Stimulated activated CD4-positive, alpha-beta T cell treated with anti-CD3 and anti-CD28 coated beads, TNF-alpha, amount 100 ng/mL, for 1 hour (primary cell): ENCODE measurements at places on chromosomes 2 and 18.

DNA sequence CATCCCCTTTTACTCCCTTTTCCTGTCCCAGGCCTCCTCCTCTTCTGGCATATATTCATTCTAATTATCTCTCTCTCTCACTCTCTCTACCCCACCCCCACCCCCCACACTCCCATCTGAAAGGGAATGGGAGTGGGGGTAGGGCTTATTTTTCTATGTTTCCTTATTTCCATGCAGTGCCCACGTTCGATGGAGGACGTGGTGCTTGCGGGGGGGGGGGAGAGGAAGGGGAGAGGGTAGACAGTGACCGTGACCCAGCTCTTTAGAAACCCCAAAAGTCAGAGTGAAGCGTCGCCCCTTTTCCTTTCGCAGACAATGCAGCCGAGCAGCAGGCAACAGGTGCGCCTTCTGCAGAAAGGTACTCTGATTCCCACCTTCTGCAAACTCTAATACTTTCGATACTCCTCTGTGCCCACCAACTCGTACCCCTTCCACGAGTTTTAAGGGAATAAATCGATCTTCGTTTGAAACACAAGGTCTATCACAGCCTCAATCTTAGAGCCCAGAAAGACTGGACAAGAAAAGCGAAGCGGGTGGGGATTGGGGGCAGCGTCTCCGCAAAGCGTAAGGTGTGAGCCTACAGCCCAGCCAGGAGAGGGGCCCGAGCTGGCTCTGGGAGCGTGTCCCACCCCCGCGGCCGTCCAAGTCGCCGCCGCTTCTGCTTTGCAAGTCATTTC, 891 bp upstream of the NR4A2 start:
- no peak for DNase-seq

DNA sequence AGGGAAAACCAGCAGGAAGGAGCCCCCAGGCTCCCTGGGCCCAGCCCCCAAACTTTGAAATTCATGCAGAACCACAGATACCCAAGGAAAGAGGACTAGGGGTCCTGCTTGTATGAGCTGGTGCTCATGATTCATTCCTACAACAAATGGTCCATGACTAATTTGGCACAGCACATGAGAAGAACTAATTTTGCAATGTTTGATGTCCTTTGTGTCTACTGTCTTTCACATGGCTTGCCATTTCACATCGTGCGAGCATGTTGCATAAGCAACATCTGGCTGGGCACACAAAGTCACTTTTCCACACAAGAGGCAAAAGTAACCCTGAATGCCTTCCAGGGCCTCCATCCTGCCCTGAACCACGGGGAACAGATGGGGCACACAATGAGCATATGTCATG, 149.6 kb upstream of the APCDD1 start:
- no peak for DNase-seq

- DNase-seq, result no peak
Measured at GRCh38 chr2:159713631-159714246, 1.4 kb downstream of the MARCHF7 start.

DNA sequence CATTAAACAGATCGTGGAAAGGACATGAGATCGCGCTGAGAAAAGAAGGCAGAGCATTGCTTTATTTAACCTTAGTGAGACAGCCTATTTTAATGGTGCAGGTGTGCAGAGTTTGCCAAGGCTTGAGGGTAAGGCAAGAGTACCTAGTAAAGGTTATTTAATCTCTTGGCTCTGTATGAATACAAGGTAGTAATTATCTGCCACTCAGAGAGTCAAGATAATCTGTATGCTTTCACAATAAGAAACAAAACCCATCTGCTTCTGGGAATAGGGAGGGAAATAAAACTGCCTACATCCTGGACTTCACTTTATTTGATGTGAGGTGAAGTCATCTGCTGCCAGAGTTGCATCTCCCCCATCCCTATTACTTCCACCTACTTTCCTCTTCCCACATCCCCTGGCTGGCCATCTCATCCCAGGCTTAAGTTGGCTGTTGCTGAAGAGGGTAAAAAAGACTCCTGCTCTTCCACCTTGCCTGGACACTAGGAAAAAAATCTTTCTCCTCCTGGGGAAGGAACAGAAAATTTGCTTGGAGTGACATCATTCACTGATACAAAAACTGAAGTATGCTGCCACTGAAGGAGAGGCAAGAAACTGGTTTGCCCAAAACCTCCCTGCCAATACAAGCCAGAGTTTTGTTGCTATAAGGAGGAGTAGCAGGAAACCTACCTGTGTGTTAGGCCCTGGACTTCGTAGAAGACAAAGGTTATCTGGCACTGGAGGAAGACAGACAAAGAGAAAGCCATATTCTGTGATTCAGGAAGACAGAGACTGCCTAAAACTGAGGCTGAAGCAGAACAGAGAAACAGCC, 35.8 kb upstream of the ARHGAP25 start:
- no peak for DNase-seq

DNA sequence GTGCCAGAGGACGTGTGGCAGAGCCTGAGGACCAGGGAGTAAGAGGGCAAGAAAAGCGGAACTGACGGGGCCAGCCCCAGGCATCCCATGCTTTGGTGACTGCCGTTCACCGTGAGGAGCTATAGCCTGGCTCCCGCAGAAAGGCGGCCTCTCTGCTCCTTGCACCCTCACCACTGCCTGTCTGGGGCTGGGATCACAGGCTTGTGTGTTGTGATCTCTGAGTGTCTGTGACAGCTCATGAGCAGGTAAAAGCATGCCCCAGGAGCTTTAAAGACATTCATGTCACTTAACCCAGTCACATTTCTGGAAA, 266.8 kb upstream of the RAB6C start:
- no peak for DNase-seq

GRCh38 chr18:39571511-39571910, 2005.9 kb upstream of the CELF4 start:
- DNase-seq, result no peak

DNA sequence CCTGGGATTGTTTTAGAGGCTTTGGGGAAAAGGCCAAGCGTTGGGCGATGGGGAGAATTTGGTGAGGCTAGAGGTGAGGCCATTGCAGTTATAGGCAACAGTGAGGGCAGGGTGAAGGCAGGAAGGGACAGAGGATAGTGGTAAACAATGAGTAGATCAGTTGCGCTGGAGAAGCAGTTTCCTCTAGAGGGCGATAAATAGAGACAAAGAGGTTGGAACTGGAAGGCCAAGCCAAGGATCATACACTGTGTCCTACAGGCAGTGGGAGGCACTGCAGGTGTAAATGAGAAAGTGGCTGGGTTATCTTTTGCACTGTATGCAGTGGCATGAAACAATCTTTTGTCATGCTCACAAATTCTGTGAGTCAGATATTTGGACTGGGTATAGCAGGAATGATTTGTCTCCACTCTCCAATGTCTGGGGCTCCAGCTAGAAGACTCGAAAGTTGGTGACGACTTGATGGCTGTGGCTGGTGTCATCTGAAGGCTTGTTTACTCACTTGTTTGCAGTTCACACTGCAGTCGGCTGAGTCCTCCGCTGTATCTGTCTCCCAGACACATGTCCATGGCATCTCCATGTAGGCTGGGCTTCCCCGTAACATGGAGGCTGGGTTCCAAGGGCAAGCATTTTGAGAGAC, 82.1 kb downstream of the TNP1 start:
- no peak for DNase-seq

GRCh38 chr2:107025869-107026380, 140.0 kb upstream of the ST6GAL2 start:
- DNase-seq, result no peak
